ENCODE measurements at places on chromosomes 3 and 15. TPM values are rescaled to one million over a fixed set of nuclear protein-coding genes. Genes with fewer than 3 reads are reported as not detected.

DNA sequence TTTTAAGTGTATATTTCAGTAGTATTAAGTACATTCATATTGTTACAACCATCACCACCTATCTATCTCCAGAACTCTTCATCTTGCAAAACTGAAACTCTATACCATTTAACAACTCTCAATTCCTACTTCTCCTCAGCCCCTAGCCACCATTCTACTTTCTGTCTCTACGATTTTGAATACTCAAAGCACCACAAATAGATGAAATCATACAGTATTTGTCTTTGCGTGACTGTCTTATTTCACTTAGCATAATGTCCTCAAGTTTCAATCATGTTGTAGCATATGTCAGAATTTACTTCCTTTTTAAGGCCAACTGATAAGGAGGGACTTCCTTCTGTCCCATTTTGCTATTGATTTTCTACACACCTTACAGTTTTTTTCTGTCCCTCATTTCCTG lies 593.3 kb downstream of the FHIT start:
- DNase-seq: no peak

DNA sequence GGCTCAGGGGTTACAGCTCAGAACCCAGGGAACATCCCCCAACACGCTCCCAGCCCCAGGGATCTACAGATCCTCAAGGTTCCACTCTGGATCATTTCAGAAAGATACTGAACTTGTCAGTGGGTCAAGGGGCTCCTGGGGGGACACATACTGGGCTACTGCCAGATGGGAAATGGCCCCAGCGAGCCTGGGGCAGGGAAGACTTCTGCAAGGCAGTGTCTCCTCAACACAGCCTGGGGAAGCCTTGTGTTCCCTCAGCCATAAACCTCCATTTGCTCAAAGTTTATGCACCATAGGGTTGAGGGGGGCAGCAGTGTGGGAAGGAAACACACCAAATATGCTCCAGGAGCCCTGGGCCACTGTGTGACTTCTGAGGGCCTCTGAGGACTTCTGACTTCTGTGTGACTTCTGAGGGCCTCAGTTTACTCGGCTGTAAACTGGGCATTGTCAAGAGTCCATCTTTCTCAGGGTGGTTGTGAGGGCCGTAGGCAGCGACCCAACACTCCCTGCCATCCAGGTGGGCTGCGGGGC lies 58.4 kb downstream of the IQSEC1 start:
- no peak for DNase-seq

GRCh38 chr3:3356846-3357245 lies 177.4 kb upstream of the CRBN start:
- no peak for DNase-seq

GRCh38 chr3:56154297-56154696 lies 314.0 kb downstream of the ERC2 start:
- no peak for DNase-seq

GRCh38 chr15:80773122-80773551 lies 6.0 kb upstream of the CEMIP start:
- DNase-seq: no peak

DNA sequence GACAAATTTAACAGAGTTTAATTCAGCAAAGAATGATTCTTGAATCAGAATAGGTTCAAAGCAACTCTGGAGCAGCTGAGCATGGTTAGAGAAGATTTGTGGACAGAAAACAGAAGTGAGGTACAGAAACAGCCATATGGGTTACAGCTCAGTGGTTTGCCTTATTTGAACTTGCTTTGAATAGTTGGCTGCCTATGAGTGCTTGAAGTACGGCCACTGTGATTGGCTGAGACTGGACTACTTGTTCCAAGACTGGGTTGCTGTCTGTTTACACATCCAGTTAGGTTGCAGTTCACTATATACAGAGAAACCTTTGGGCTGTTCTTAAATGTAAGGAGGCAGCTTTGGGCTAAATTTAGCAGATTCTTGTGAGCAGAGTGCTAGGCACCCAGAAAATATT lies 79.4 kb upstream of the CADPS start:
- DNase-seq: no peak

GRCh38 chr15:28093752-28094535 lies 5.2 kb downstream of the OCA2 start:
- DNase-seq: no peak

Gene ACAP2
- total RNA-seq: 52.9 TPM

Gene NRROS
- total RNA-seq: 1.8 TPM

Gene RTP1
- not detected for total RNA-seq

Gene DUOXA1
- total RNA-seq: 104 TPM

Gene MUSTN1
- total RNA-seq: 13.1 TPM

Gene LRRC49
- 6.1 TPM for total RNA-seq

Gene GPR160
- 6.3 TPM for total RNA-seq

All from lower leg skin (tissue), 4 donors.